ENCODE measurements at places on chromosomes 7 and 10.

DNA sequence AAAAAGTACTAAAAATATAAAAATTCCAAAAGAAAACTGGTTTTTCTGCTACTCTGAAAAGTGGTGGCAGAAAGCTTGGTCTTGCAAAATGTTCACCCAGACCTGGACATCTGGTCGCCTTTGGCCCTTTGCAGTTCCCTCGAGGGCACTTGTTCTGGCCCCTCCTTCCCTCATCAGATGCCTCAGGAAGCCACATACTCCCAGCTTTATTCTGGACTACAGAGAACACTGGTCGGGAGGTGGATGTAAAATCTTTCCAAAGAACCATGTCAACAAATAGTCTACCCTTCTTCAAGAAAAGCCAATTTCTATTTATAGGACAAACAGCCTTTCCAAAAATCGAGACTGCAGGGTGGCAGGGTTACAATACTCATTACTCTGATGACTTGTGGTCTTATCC, 726.1 kb downstream of the TNS3 start:
- DNase-seq = no peak

GRCh38 chr10:18303851-18304801, 163.9 kb downstream of the CACNB2 start:
- DNase-seq = no peak

GRCh38 chr7:68504716-68505115, 1093.6 kb upstream of the AUTS2 start:
- no peak for DNase-seq

DNA sequence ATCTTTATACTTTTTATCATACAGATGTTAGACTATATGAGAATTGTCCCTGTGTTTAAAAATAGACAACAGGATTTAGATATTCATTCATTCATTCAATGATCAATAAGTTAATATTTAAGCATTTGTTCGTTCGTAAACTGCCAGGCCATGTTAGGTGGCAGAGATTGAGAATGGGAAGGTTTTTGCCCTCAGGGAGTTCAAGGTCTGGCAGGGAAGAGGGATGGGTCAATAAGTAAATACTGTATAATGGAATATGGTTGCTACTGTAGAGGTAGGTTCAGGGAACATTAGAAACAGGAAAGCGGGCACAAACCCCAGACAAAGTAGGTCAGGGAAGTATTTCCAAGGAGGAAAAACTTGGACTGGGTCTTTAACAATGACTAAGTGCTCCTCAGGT, 64.6 kb downstream of the SEM1 start:
- DNase-seq = no peak

GRCh38 chr7:28774261-28774988, 183.7 kb downstream of the TRIL start:
- DNase-seq = no peak

DNA sequence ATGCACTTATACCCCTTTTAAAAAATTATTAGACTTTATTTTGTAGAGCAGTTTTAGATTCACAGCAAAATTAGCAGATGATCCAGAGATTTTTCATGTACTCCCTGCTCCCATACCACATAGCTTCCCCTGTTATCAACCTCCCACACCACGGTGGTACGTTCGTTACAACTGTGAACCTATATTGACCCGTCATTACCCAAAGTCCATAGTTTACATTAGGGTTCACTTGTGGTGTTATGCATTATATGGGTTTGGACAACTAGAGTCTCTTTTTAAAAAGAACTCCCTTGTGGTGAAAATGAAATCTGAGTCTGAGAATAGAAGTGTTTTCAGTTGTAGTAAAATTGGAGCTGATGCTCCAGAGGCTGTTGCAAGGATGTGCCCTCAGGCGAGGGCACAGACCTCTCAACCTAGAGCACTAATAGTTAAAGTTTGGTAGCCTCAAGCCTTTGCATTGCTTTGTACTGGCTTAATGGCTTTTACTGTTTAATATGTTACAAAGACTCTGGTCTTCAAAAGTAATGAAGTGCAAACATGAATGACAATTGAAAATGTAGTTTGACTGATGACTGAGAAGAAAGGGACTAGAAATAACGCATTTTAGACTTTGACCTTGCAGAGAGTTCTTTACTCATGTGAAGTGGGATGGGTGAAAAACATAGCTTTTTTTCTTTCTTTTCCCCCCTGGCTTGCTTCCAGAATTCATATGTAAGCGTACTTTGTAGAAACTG, 30.6 kb upstream of the CSTF2T start:
- no peak for DNase-seq

- no peak for DNase-seq
Observed at GRCh38 chr7:7565746-7566650, 686 bp upstream of the MIOS start.

- no peak for DNase-seq
Observed at GRCh38 chr7:107194052-107194451, 25.2 kb downstream of the HBP1 start.

GRCh38 chr7:93298671-93299070, 66.5 kb downstream of the VPS50 start:
- DNase-seq = no peak

DNA sequence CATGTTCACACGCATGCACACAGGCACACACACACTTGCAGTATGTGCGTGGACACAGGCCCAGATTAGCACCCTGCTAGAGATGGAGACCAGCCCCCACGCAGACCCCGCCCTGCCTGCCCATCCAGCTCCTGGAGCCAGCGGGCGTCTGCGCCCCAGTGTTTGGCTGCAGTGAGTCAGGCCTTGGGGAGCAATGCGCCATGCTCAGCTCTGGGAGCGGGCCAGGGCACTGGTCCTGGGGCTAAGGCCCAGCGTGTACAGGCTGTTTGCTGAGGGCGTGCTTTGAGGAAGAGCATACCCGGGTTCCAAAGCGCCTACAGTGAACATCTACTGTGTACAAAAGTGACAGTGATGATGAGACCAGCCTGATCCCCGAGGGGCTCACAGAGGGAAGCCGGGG, 16.0 kb upstream of the ELFN1 start:
- DNase-seq = no peak

- no peak for DNase-seq
Observed at GRCh38 chr10:339038-339391, 203.8 kb downstream of the ZMYND11 start.

DNA sequence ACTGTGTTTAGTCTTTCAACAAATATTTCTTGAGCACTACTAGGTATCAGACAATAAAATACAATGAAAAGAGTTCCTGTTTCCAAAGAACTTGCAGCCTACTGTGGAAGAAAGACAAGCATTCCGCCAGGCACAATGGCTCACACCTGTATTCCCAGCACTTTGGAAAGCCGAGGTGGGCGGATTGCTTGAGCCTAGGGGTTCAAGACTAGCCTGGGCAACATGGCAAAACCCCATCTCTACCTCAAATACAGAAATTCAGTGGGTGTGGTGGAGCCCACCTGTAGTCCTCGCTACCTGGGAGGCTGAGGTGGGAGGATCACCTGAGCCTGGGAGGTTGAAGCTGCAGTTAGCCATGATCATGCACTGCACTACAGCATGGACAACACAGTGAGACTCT, 6.1 kb downstream of the SVOPL start:
- DNase-seq = no peak

DNA sequence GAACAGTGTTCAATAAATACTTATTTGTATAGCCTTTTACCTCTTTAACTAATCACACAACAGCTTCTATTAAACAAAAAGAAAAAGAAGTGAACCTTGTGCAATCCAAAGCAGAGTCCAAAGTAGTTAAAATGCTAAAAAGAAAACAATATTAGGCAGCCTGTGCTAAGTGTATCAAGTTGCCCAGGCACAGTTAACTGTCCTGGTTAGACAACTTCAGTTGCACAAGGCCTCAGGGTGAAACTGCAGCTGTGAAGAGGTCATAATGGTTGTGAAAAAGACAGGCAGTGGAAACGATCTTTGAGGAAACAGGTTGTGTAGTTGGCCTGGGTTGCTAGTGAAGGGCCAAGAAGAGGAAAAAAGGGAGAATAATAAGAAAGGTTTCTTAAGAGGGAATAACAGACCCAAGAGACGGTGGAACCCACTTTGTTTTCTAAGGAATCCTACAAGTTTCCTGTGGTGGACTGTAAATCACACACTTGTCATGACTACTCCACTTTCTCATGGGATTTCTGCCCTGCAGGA, 6.0 kb upstream of the CROT start:
- DNase-seq = no peak

DNA sequence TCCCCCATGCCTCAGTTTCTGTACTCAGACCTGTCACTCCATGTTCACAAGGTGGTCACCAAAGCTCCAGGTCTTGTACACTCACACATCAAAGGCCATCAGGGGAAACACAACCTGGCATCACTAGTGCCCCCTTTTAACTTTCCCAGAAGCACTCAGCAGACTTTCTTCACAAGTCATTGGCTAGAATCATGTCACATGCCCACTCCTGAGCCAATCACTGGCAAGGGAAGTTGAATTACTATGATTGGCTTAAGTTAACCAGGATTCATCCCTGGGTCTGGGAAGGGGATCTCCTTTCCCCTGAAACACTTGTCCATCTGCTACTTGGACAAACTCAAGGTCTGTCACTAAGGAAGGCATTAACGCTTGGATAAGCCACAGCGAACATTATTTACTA, 193.8 kb upstream of the PLXNA4 start:
- no peak for DNase-seq

GRCh38 chr7:2192831-2193534, 39.8 kb downstream of the MAD1L1 start:
- DNase-seq = no peak

DNA sequence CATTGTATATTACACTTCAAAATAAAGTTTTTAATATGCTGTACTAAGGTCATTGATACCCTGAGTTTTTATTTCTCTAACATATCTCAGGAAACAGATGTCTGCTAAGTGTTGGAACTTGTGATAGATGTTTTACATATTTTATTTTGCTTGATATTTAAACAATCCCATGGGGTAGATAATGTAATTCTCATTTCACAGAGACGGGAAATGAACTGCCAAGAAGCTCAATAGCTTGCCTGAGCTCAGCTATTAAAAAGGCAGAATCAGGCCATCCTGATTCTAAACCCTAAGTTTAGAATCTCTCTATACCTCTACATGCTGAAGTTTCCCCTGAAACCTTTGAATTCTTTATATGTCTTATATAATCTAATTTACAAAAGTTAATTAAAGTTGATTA, 126.3 kb downstream of the LRRC18 start:
- no peak for DNase-seq

DNA sequence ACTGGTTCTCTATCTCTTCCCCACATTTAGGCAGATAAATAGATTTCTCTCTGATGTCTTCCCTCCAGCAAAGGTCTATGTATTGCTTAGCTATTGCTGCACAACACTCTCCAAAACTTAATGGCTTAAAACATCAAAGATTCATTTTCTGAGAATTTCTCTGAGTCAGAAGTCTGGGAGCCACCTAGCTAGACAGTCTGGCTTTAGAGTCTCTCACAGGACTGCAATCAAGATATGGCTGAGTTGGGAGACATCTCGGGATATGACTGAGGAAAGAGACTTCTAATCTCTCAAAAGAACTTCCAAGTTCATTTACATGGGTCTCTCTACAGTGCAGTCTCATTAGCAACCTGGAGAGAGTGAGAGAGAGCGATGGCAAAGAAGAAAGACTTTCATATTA, 553.6 kb upstream of the GHITM start:
- no peak for DNase-seq

DNA sequence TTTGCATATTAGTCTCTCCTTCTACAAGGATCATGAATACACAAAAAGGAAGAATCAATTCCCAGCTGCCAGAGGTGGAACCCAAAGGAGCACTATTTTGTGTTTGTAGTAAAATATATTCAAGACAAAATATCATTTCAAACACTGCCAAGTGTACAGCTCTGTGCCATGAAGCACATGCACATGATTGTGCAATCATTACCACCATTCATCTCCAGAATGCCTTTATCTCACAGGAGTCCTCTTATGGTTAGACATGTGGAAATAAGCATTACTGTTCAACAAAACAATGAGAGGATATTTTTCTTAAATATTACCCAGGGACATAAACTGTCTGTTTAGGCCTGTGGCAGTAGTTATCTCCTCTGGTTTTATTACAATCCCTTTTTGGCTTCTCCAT, 151.4 kb upstream of the PPP1R3A start:
- DNase-seq = no peak
